G401 (cell line): ENCODE measurements at places on chromosomes 11 and 22. TPM values are rescaled to one million over a fixed set of nuclear protein-coding genes. Genes with fewer than 3 reads are reported as not detected.

PRDM11 gene
- 5.1 and 7.2 TPM in 2 replicates for total RNA-seq

APLNR gene
- not detected in 2 replicates for total RNA-seq

CENPM gene
- total RNA-seq = 89.5 and 91.5 TPM in 2 replicates

OR6M1 gene
- total RNA-seq = not detected in 2 replicates

GRCh38 chr22:20964799-20965103 lies 2.3 kb upstream of the AIFM3 start:
- DNase-seq = no peak

GRCh38 chr11:61787928-61788491 lies 4.4 kb downstream of the TMEM258 start:
- DNase-seq = peak; percentile 50

DNA sequence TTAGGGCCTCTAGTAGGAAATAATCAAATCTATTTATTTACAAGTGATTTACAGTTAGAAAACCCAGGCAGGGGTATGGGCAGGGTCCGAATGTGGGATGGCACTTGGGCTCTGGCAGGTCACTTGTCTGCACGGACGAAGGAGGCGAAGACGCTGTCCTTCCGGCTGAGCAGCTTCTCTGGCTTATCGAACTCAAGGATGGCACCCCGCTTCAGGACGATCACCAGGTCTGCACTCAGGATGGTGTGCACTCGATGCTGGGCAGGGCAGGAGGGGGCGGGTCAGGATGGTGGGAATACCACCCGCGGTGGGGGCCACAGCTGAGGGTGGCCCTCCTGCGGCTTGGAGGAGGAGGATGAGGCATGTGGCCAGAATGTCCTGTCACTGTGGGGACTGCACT lies 4.4 kb upstream of the KCNJ11 start:
- no peak for DNase-seq

- DNase-seq = no peak
Observed at GRCh38 chr11:116567721-116568242, 205.0 kb downstream of the BUD13 start.

DNA sequence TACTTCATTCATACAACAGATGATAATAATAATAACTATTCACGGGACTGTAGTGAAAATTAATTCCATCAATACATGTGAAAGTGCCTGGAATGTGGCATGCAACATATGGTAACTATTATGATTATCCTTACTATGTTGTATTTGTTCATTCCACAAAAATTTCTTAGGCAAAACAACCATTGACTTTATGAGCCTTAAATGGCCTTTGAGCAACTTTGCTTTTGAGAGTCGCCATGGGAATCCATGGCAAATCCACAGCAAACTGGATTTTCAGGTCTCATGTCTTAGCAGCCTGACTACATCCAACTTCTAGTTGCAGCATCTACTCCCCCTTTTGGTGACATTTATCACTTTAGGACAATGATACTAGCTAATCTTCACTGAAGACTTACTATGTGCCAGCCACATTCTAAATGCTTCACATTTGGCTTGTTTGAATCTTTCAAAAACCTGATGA lies 56.8 kb downstream of the SLC1A2 start:
- no peak for DNase-seq

DNA sequence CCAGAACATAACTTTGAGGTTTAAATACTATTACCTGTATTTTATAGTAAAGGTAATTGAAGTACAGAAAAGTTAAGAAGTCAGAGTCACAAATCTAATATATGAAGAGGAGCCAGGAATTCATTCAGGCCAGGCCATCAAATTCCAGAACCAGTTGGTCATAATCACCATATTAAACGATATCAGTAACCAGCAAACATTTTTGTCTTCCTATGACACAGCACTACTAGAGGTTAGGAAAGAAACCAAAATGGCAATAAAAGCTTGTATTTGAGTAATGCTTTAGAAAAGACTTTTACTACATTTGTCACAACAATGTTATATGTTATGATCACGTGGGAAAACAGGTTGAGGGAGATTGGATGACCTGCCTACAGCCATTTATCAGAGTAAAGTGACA lies 62.2 kb downstream of the DKK3 start:
- no peak for DNase-seq

DNA sequence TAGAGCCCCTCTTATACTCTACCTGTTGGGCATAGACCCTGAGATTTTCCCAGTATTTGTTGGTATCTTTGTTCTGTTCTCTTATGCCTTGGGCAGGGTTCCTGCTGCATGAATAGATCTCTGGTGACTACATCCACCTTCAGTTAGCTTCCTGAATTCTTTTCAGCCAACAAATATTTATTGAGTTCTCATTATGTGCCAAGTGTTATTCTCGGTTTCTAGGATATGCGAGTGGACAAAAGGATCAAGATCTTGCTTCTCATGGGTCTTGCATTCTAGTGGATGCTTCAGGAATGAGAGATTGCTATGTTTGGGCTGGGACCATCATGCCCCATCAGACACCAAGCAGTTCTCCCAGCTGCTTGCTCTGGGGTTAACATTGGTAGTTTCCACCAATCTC lies 340.0 kb downstream of the METTL15 start:
- no peak for DNase-seq

DNA sequence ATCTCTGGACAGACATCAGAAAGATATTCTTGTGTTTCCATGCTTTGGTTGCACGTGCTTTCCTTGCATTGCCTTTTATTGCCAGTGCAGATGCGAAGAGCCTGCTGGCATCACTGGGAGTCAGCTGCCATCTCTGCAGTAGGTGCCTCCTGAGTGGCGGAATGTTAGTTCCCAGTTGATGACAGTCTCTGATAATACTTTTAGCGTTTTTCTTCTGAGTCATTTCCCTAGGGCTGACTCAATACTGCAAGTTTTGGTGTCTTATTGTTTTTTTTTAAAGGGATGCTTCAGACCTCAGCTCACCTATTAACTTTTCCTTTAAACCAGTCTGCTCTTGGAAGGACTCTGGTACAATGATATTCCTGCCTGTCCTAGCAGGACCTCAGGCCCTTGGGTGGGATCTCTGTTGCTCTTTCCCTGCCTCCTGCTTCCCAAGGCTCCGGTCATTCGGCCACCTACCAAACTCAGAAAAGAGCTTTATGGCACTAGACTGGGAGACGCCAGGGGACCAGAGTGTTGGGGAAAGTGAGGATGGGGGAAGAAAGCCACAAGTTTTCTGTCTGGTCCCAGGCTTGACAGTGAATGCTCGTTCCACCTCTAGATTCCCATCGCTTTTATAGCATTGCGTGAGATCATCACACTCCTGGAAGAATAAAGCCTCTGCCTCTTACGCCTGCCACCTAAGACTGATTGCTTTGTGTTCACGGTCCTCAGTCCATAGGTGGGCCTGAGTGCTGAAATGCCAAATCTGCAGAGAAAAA lies 308.7 kb downstream of the DDX10 start:
- peak; percentile 26 for DNase-seq

DNA sequence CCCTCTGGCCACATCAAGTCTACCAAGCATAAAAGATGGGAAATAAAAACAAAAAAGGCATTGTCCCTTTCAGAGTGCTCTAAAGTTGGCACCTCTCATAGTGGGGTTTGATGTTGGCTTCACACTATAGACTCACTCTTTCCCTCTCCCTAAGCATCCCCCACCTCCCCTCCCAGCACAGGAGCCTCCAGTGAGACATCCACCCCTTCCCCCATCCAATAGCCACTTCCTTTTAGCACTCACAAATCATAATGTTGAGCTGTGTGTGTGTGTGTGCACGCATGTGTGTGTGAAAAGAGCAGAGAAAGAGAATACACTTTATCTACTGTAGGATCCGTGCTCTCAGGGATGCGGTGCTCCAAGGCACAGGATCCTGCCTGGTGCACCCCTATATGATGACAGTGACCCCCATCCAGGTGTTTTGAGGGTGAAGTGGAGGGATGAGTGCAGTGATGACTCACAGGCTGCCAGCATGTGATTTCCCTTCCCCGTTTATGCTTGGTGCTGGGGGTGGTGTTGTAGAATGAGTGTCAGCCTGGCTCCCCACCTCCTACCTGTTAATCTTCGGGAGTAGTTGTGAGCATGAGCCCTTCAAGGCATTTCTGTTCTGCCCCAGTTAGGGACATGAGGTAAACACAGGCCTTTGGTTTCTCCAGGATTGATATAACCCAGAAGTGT lies 235.2 kb upstream of the B3GAT1 start:
- DNase-seq = no peak

DNA sequence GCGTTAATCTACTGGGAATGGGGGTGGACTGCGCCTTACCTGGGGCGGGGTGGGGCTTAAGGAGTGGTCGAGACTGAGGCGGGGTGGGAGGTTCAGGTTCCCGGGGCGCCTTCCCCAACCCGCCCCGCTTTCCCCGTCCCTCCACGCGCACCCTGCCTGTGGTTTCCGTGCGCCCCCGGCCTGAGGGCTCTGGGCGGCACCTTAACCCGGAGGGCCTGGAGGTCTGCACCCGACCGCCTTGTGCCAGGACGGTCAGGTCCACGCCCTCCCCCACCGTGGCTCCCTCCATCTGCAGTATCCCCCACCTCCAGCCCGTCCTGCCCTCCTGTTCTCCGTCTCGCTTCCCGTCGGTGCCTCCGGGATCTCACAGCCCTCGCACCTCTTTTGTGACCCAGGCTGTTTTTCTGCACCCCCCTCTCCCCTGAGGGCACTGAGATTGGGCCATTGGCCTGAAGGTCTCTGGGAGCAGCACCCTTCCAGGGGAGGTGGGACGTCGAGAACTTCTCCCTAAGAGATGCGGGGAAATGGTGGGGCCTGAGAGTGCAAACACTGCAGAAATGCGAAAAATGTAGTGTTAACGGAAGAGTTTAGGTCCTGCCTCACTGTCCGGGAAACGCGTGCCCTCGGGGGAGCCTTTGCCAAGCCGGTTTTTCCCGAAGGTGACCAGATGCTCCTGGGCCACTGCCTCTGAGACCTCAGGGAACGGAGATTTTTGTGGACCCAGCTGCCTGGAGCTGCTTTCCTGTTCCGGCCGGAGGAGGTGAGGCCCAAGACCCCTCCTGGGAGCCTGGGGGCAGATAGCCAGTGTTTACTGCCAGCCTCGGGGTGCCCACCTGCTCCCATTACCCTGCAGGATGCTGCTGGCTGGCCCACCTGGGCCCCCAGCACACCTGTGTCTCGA lies 1.2 kb upstream of the ASCL2 start:
- no peak for DNase-seq

DNA sequence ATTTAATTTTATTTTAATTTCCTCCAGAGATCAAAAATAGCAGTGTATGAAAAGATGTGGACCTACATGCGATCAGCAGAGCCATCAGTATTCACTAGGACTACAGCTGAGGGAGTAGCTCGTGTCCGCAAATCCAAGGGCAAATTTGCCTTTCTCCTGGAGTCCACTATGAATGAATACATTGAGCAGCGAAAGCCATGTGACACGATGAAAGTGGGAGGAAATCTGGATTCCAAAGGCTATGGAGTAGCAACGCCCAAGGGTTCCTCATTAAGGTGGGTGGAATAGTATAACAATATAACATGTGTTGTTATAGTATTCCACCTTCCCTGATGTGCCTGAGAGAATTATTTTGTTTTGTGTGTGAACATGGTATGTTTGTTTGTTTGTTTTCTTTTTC lies 88.3 kb downstream of the MSANTD4 start:
- DNase-seq = no peak

DNA sequence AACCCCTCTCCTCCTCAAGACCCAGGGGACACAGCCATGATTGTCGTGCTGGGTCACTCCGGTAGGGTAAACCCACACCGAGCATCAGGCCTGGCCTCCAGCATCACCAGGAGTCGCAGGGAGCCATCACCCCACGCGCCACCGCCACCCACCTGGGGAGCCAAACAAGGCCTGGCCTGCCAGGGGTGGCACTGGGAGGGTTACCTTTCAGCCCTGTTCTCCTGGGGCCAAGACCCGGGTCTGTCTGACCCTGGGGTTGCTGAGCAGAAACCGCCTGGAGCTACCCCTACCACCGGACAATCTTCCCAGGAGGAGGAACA lies 39.3 kb upstream of the NNMT start:
- DNase-seq = no peak

GRCh38 chr11:95283650-95284049 lies 52.6 kb upstream of the SESN3 start:
- DNase-seq = no peak

- no peak for DNase-seq
Observed at GRCh38 chr22:26323013-26323412, 106.0 kb upstream of the ASPHD2 start.

GRCh38 chr11:79335681-79336080 lies 105.1 kb downstream of the TENM4 start:
- DNase-seq = no peak
